ENCODE measurements at places on chromosomes 7 and 10.
A peak's percentile ranks its signal among the peaks of the same experiment; 100 is the strongest.

- DNase-seq = no peak
Observed at GRCh38 chr7:35348611-35349400, 94.9 kb upstream of the TBX20 start.

- DNase-seq = peak; percentile 75
Observed at GRCh38 chr7:106056513-106057203, 55.5 kb downstream of the SYPL1 start.

DNA sequence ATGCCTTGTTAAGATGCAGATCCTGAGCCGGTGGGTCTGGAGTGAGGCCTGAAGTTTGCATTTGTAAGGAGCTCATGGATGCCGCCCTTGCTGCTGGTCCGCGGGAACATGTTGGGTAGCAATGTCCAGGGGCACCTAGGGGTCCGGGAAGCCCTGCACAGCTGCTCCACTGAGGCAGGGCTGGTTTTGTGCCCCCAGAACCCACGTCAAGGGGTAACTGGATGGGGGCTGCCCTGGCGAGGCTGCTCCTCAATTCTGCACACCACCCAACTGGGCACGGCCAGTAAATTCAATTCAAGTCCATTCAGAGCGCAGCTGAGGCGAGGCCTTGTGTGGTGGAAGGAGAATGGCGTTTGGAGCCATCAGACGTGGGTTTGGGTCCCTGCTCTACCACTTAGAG is 246.3 kb upstream of the PITRM1 start:
- no peak for DNase-seq

DNA sequence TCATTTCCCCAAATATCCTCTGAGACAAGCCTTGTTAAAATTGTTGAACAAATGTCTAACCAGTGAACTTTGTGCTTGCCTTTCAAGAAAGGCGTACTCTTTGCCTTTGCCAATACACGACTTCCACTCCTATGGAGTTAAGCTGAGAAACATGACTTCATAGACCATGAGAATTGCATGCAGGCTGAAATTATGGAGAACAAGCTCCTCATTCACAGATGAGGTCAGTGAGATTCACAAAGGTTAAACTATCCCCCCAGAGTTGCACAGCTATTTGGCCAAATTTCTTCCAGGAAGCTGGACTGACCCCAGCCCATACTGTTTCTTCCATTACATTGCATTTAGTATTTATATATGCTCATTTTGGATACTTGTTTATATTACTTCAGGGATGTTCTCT is 221.4 kb upstream of the SEMA3C start:
- no peak for DNase-seq

- DNase-seq = no peak
Observed at GRCh38 chr10:7817984-7818294, 366 bp upstream of the TAF3 start.

- DNase-seq = no peak
Observed at GRCh38 chr7:84823530-84823929, 363.3 kb downstream of the SEMA3D start.

DNA sequence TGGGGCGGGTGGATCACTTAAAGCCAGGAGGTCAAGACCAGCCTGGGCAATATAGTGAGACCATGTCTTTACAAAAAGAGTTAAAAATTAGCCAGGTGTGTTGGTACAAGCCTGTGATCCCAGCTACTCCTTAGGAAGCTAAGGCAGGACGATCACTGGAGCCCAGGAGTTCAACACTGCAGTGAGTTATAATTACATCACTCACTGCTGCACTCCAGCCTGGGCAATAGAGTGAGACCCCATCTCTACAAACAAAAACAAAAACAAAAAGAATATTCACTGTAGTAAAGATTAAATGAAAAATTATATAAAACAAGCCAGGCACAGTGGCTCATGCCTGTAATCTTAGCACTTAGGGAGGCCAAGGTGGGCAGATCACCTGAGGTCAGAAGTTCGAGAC is 1047.6 kb upstream of the AUTS2 start:
- DNase-seq = no peak

- no peak for DNase-seq
Observed at GRCh38 chr7:102107474-102108104, 179.1 kb upstream of the SH2B2 start.

GRCh38 chr10:16195894-16196293 is 240.9 kb upstream of the PTER start:
- DNase-seq = no peak

DNA sequence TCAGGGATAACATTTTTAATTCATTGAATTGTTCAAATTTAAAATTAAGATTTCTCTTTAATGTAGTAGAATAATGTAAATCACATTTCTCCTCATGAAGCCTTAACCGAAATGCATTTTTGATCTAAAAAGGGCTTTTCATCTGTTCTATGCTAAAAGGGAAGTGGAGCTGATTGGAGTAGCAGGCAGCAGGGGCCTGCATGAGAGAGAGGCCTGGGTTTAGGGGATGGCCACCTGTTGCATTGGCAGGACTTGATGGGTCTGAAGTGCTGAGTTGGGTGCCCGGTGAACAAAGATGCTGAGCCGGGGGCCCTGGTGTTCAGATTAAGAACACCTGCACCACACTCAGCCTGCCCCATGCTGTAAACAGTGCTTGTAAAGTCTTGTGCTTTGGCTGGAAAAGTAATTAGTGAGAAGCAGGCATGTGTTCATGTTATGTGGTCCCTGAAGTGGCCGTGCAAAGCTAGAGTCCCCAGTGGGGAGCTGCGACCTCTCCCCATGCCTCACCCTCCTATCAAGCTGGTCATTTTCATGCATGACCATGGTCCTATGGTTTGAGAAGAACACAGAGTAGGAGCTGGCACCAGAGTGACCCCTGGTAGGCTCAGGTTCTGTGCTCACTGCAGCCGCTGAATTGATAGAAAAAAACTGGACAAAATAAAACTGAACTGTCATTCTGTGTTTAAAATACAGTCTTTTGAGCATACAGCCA is 124.3 kb downstream of the ADCY1 start:
- DNase-seq = no peak

DNA sequence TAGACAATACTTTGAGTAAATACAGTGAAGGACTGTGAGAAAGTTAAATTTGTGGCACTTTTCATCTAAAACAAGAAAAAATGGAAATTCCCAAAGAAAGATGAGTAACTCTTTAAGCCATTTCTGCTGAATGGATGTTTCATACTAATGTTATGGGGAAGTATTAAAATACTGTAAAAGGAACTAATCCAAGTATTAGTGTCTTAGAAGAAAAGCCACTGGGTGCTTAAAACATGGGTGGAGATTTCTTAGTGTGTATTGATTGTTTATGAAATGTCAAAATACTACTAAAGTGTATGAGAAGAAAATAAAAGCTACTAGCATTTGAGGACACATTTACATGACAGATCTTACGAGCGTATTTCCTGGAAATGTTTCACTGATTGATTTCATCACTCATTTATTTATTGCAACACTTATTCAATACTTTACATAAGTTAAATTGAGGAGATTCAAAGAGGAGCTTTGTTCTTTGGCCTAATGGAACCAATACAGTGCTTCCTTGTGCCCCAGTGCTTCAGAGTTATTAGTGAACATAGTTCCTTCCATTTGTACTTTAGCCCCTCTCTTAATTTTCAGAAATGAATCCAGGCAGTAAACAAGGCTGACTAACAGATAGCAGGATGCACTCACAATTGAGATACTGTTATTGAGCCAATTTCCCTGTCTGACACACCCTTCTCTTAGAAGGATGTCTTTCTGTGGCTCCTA is 155.5 kb upstream of the AHR start:
- no peak for DNase-seq

DNA sequence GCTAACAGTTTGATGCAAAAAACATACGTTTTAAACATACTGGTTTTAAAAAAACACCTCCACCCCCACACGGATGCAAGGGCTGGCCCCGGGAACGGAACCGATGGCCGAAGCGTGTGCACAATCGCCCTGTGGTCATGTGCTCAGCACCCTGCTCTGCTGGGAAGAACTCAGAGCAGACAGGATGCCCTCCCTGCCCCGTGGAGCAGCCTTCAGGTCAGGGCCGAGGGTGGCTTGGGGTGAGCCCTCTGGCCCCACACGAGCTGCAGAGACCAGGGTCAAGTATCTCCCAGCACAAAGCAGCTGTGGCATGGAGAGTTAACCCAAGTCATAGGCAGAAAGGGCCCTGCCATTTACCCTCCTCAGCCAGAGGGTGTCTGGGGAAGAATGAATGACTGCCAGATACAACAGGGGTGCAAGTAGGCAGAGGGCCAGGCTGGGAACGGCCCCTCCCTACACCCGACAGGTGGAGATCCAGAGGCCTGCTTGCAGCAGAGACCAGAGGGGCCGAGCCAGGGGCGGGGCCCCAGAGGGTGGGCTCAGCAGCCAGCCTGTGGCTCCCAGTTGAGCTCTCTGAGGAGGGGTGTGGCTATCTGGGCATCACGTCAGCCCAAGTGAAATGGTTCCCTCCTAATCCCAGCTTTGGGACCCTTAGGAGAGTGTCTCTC is 56.8 kb downstream of the ZRANB1 start:
- no peak for DNase-seq

DNA sequence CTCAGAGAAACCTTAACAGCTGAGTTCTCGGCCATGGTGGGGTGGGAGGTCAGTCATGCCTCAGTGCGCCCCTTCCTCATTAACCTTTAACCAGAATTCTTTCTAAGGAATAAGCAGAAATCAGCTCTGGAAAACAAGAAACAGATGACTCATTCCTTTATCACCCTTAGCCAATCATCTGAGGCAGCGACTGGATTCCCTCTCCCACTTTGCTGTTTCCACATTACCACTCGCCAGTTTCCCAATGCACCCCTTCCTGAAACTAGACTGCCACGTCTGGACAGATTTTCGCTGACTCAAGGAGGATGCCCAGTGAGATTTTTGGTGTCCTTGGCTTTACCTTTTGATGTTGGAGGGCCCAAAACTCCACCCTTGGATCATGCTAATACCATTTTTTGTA is 223.8 kb downstream of the PLXDC2 start:
- DNase-seq = no peak

DNA sequence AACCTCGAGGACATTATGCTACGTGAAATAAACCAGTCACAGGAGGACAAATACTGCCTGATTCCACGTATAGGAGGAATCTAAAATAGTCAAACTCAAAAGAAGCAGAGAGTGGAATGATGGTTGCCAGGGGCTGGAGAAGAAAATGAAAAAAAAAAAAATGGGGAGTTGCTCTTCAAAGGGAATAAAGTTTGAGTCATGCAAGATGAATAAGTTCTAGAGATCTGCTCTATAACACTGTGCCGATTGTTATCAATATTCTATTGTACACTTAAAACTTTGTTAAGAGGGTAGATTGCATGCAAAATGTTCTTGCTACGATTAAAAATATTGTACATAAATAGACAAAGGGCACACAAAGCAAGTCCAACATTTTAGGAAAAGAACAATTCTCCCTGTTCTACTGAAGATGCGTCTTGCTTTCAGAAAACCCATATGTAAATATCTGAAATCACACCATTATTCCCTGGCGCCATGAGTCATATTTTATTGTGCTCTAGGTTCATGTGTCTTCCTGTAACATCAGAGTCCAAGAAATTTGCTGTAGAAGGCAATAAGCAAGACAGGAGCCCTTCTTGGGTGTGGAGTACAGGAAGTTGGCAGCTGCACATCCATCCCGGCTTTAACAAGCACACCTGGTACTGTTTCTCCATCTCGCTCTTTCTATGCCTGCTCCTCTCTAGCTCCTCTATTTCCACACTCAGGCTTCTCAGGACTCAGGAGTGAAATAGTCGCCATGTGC is 145.9 kb downstream of the GFRA1 start:
- no peak for DNase-seq

DNA sequence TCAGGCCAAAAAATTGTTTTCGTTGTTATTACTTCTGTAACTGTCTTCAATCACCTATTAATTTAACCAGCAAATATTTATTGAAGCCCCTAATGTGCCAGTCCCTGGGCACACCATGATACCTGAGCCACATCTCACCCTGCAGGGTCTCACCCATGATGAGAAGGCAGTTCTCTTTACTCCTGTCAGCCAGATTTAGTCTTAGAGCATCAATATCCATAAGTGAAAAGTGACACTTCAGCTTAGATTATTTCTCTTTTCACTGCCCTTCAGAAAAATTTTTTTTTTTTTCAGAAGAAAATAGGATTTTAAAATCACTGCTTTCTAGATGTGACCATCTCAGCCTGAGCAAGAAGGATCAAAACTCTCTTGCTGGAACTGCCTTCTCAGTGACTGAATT is 258.6 kb upstream of the NFE2L3 start:
- peak; percentile 17 for DNase-seq

GRCh38 chr10:31942892-31943291 is 14.3 kb upstream of the ARHGAP12 start:
- DNase-seq = no peak

DNA sequence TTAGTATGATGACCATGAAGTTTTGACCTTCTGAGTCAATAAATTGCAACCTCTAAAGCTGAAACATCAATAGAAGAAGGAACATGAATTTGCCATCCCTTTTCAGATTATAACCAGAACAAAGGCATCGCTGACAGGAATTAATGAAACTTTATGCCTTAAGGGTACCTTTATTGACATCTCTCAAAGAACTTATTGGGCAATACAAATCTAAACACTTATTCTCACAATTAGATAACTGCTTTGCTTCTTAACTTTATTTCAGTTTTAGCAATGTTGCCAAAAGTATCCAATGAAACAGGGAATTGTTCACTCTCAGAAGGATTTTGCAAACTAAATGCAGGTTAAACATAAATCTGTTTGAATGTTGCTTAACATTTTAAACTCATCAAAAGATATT is 116.0 kb downstream of the ELAPOR2 start:
- DNase-seq = no peak

- no peak for DNase-seq
Observed at GRCh38 chr7:26856176-26856985, 8.0 kb downstream of the SKAP2 start.

- no peak for DNase-seq
Observed at GRCh38 chr7:81410471-81411117, 359.3 kb downstream of the HGF start.

GRCh38 chr7:158406364-158406763 is 181.3 kb downstream of the PTPRN2 start:
- DNase-seq = no peak

DNA sequence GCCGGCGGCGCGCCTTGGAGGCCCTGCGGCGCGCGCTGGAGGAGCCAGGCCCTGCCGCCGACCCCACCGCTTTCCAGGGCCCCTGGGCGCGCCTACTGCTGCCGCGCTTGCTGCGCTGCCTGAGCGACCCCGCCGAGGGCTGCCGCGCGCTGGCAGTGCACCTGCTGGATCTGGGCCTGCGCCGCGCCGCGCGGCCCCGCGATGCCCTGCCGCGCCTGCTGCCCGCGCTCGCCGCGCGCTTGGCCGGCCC is 280 bp downstream of the DNAAF5 start:
- DNase-seq = no peak

- no peak for DNase-seq
Observed at GRCh38 chr7:75718390-75719031, 20.2 kb downstream of the HIP1 start.

DNA sequence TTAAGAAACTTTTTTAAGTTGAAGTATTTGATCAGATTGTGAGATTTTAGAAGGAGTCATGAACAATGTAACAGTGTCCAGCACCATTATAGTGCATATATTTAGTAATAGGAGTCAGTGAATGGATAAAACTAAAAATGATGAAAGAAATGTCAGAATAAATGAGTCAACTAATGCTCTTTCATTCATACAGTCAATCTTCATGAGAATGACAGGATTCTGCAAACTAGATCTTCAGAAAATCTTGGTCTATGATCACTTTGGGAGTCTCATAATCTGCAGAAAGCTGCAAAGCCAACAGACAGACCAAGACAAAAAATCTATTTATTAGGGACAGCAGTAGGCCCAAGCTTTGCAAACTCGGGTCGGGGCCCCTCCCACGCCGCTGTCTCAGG is 710 bp downstream of the RNLS start:
- no peak for DNase-seq

Data from CD4-positive, alpha-beta T cell treated with Interleukin-17A for 1 hour (primary cell).